IPS DF 6.9 (cell line): ENCODE measurements at places on chromosomes 3 and 15.

DNA sequence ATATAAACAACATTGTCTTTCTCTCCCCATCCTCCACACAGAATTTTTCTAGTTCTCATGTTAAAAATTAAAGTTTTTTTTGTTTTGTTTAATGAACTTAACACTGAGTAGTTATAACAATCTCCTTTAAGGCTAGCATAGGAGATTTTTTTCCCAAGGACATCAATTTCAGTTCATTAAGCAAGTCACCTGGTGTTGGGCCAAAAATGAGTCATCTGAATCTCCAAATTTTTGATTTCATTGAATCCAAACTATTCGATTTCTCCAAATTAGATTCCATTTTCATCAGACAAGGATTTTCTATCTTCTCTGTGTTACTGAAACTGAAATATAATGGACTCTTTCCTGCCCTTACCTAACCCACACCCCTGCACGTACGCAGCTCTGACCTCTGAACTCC is 631.4 kb upstream of the MDFIC2 start:
- DNase-seq = no peak

DNA sequence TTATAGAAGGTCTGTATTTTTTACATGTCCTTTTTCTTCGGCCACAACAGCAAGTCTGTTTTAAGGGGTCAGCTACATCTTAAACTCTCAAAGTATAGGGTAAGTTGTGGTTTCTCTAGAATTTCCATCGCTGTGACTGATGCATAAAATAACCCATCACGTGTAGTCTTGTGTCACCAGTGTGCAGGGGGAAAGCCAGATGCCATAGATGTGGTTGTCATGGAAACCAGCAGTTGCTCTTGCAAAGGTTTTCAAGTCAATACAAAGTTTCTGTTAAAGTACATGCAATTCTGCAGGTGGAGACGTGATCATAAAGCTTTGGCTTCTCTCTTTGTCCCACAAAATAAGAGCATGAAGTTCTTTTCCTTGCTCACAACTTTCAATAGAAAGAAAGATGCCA is 210.3 kb upstream of the ONECUT1 start:
- DNase-seq = no peak

DNA sequence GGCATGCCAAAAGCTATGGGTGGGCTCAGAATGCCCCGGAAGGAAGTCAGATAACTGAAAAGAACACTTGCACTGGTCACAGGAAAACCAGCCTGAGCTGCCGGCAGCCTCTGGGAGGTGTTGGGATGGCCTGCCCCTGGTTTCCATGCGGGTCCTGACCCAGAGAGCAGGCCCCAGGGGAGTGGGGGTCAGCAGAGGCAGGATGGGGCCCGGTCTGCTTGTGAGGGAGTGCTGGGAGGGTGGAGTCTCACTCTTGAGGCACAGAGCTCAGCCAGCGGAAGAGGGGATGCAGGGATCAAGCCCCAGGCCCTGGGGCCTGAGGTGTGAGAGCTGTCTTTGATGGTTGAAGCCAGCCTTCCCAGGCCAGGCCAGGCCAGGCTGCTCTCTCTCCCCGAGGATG is 2.4 kb upstream of the RPUSD3 start:
- no peak for DNase-seq

DNA sequence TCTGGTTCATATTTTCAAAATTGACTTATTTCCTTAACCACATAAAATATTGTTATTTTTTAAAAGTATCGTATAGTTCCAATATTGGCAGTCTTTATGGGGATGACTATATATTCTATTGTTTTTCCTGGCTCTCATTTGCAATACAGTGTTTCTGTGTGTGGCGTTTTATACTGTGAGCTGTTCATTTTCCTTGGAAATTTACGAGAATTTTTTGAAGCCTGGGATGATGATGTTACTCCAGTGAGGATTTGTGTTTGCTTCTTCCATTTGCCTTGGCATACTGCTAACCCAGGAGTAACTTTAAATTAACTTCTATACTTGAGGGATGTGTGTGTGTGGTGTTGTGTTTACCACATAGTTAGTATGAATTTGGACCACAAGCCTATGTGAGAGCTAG is 95.2 kb downstream of the NR1D2 start:
- no peak for DNase-seq
